Omental fat pad (tissue), 4 donors: ENCODE measurements at places on chromosomes 2 and 18. TPM values are rescaled to one million over a fixed set of nuclear protein-coding genes. Genes with fewer than 3 reads are reported as not detected.

ARHGAP28 gene
- 23.7 TPM for total RNA-seq

APOB gene
- total RNA-seq = 0.95 TPM

KCNG3 gene
- not detected for total RNA-seq

CPO gene
- 2.0 TPM for total RNA-seq

TSPYL6 gene
- not detected for total RNA-seq

SLC16A14 gene
- 2.9 TPM for total RNA-seq

CCDC141 gene
- 18.9 TPM for total RNA-seq

NT5C1B gene
- total RNA-seq = not detected

MRPL44 gene
- 20.3 TPM for total RNA-seq

CRACDL gene
- 5.7 TPM for total RNA-seq

CD207 gene
- total RNA-seq = 0.28 TPM

GALNT14 gene
- total RNA-seq = 0.65 TPM

IGFBP5 gene
- 852 TPM for total RNA-seq

FOXI3 gene
- total RNA-seq = not detected

ALPI gene
- not detected for total RNA-seq

ATP6V1C2 gene
- 1.9 TPM for total RNA-seq

SLC40A1 gene
- 110 TPM for total RNA-seq

FOXD4L1 gene
- 0.19 TPM for total RNA-seq

SPP2 gene
- not detected for total RNA-seq

IL37 gene
- total RNA-seq = not detected

TCF7L1 gene
- total RNA-seq = 4.0 TPM

PSTPIP2 gene
- total RNA-seq = 5.9 TPM

SF3B6 gene
- 87.8 TPM for total RNA-seq

LRATD1 gene
- total RNA-seq = 4.4 TPM

NYAP2 gene
- not detected for total RNA-seq

EFHD1 gene
- total RNA-seq = 9.6 TPM

CMPK2 gene
- 4.1 TPM for total RNA-seq

GPR39 gene
- total RNA-seq = not detected

PGAP1 gene
- total RNA-seq = 13.5 TPM

IL36A gene
- total RNA-seq = not detected

MARCHF4 gene
- total RNA-seq = not detected

TMEM178A gene
- total RNA-seq = 1.9 TPM

PNKD gene
- total RNA-seq = 25.5 TPM

CHRND gene
- total RNA-seq = not detected

SH2D6 gene
- not detected for total RNA-seq

CYS1 gene
- 1.6 TPM for total RNA-seq

DLX1 gene
- total RNA-seq = not detected

KCNG2 gene
- 2.4 TPM for total RNA-seq

TDRD15 gene
- total RNA-seq = not detected

AGFG1 gene
- total RNA-seq = 265 TPM

MEIS1 gene
- total RNA-seq = 67.3 TPM

SULT1C4 gene
- total RNA-seq = 3.5 TPM
